ENCODE measurements at places on chromosomes 4 and X. TPM values are rescaled to one million over a fixed set of nuclear protein-coding genes. Genes with fewer than 3 reads are reported as not detected.

Gene MGST2
- total RNA-seq, result 39.0 TPM

Gene NSUN7
- total RNA-seq, result 6.7 TPM

DNA sequence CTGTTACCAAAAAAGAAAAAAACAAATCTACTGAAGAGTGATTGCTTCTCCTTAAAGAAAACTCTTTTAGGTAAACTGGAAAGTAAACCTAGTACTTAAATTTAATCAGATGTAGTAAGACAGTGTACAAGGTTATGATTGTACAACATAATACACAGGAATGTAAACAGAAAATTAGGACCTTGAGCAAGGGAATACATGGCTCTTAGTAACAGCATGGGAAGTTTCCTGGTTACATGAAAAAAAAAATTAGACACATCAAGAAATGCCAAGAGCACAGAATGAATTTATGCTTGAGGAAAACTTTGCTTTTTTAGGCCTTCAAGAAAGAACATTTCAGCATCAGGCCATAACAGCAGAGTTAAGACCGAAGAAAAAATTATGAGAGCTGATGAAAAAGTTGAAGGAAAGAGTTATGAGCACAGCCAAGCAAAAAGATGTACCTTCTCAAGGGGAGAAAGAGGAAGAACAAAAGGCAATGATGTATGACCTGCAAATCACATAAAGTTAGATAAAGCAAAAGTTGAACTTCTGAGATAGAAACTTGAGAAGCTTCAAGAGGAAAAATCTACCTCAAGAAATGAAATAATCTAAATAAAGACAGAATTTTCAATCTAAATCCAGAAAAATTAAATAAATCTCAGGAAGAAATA lies 311.6 kb downstream of the GALNTL6 start:
- no peak for DNase-seq
- no peaks in the 10 kb centered on the region for H3K36me3 ChIP-seq
- no peaks in the 10 kb centered on the region for H3K4me1 ChIP-seq
- no peak overlapping the region for H3K4me3 ChIP-seq
- H3K27ac ChIP-seq, result no peak overlapping the region
- H3K27me3 ChIP-seq, result no peaks in the 10 kb centered on the region

Gene ARHGAP24
- 7.2 TPM for total RNA-seq

GRCh38 chr4:1872870-1873269 lies 1.7 kb downstream of the NSD2 start:
- H3K36me3 ChIP-seq, result no peaks in the 10 kb centered on the region
- H3K4me3 ChIP-seq, result peak overlapping the region; percentile 92
- H3K4me1 ChIP-seq, result peaks cover 25% of the 10 kb centered on the region
- H3K27me3 ChIP-seq, result no peaks in the 10 kb centered on the region

DNA sequence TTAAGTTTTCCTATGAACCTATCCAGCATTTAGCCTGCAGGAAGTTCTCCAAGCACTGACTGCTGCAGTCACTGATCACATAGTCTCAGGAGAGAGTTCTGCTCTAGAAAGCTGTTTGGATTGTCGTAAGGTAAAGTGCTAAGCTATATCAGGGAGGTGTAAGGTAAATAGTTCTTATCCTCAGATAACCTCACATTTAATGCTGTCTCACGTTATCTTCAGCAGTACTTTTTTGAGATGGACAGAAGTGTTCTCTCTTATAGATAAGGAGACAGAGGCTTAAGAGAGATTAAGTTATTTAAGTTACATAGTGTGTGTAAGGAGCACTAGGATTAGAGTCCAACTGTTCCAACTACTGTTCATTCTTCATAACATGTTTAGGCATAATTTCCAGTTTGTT lies 77.9 kb downstream of the STIM2 start:
- DNase-seq, result no peak
- no peaks in the 10 kb centered on the region for H3K27me3 ChIP-seq
- no peak overlapping the region for H3K4me3 ChIP-seq
- H3K36me3 ChIP-seq, result no peaks in the 10 kb centered on the region

DNA sequence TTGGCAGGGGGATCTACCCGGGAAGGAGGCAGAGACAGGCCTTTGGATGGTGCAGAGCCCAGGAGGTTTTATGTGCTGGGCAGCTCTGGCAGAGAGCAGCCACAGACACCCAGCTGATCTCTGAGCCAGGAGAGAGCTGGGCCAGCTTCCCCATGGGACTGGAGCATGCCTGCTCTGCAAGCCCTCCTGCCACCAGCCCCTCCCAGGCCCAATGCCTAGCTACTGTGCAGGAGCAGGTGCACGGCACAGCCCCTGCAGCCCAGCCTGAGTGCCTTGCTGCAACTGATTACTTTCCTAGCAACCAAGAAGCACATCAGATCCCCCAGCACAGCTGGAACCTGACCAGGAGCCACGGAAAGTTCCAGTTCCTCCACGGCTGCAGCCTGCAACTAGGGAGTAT lies 57.8 kb upstream of the BEND2 start:
- no peaks in the 10 kb centered on the region for H3K4me1 ChIP-seq
- H3K36me3 ChIP-seq, result no peaks in the 10 kb centered on the region
- H3K4me3 ChIP-seq, result no peak overlapping the region
- no peaks in the 10 kb centered on the region for H3K27me3 ChIP-seq
- no peak overlapping the region for H3K27ac ChIP-seq
- DNase-seq, result no peak

Gene PABPC1L2B
- total RNA-seq, result not detected

- no peak overlapping the region for H3K4me3 ChIP-seq
- H3K27me3 ChIP-seq, result no peaks in the 10 kb centered on the region
- no peak overlapping the region for H3K27ac ChIP-seq
- H3K4me1 ChIP-seq, result peaks cover 19% of the 10 kb centered on the region
- no peak for DNase-seq
Measured at GRCh38 chr4:118335324-118335723, 17.5 kb downstream of the PRSS12 start.

Gene GPAT3
- total RNA-seq, result 34.2 TPM

- H3K27me3 ChIP-seq, result no peaks in the 10 kb centered on the region
- peak overlapping the region; percentile 99 for H3K27ac ChIP-seq
- H3K4me1 ChIP-seq, result peaks cover 28% of the 10 kb centered on the region
Measured at GRCh38 chr4:88535090-88535755, 11.6 kb upstream of the PYURF start.

- H3K4me1 ChIP-seq, result no peaks in the 10 kb centered on the region
- H3K27me3 ChIP-seq, result no peaks in the 10 kb centered on the region
- H3K27ac ChIP-seq, result no peak overlapping the region
Measured at GRCh38 chrX:147776988-147777387, 134.7 kb upstream of the FMR1 start.

Gene CDS1
- total RNA-seq, result 11.2 TPM

DNA sequence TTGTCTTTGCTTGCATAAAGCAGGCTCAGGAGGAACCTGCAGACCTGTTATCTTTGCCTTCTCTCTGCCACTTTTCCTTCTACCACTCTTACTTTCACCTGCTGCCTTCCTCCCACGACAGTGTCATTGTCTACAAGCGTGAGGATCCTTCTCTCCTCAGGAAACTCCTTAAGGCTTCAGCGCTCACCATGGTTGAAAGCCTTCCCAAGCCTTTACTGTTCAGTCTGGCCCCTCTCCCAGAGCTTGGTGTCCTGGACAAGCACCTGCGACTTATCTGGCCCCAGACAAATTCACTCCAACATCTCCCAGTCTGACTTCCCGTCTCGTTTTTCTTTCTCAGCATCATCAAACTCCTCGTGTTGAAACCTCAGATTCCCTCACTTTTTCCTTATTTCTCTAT lies 31.0 kb downstream of the CC2D2A start:
- no peaks in the 10 kb centered on the region for H3K36me3 ChIP-seq
- H3K4me1 ChIP-seq, result no peaks in the 10 kb centered on the region
- DNase-seq, result no peak
- no peak overlapping the region for H3K4me3 ChIP-seq

GRCh38 chr4:78951862-78952472 lies 12.7 kb upstream of the PAQR3 start:
- no peaks in the 10 kb centered on the region for H3K36me3 ChIP-seq
- H3K27ac ChIP-seq, result no peak overlapping the region
- DNase-seq, result peak; percentile 61
